Right forelimb (tissue), 1 donor: ENCODE measurements at places on chromosomes 6 and 20.

DNA sequence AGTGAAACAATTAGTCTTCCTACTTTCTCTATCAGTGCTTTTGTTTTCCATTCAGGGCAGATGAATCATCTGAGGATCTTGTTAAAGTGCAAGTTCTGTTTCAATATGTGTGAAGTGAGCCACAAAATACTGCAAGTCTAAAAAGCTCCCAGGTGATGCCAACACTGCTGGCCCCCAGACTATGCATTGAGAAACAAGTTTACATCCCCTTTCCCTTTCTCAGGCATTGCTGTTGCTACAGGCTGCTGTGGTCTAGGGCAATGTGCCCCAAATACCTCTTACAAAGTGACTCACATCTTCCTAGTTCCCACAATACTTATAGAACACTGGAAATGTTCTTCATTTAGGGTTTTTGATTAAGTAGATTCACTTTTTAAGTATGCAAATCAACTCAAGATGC is 31.8 kb downstream of the ABRACL start:
- DNase-seq: no peak

- DNase-seq: no peak
Measured at GRCh38 chr6:117465691-117466090, 16.8 kb upstream of the DCBLD1 start.

DNA sequence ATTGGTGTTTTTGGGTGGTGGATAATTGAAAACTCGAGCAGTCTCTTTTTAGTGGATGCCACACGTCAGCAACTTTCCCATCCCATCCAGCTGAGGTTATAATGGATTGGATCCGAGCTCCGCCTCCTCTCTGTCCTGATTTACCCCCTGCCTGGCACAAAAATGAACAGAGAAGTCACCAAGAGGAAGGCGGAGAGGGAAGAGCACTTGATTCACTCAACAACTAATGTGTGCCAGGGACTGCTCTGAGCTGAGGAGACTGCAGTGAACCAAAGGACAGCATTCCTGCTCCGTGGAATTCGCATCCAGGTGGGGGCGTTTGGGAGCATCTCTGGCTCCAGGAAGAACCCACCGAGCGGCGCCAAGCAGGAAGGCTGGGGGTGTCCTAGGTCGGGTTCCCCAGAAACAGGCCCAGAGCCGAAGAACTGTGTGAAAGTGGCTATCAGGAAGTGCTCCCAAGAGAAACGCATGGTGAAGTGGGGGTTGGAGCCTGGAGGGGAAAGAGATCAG is 95.8 kb upstream of the NAA20 start:
- DNase-seq: no peak

DNA sequence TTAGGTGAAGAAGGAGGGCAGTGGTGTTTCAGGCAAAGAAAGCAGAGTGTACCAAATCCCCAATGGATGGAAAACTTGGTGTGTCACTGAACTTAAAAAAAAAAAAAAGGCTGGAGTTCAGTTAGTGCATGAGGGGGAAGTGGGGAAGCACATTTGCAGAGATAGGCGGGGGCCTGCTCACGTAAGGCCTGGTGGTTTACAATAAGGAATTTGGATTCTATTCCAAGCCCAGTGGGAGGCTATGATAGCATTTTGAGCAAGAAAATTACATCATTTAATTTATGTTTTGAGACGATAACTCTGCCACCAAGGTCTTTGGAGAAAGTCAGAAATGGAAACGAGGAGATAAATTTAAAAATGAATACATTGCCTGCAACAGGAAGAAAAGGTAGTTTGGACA is 225.5 kb downstream of the EYA4 start:
- no peak for DNase-seq

DNA sequence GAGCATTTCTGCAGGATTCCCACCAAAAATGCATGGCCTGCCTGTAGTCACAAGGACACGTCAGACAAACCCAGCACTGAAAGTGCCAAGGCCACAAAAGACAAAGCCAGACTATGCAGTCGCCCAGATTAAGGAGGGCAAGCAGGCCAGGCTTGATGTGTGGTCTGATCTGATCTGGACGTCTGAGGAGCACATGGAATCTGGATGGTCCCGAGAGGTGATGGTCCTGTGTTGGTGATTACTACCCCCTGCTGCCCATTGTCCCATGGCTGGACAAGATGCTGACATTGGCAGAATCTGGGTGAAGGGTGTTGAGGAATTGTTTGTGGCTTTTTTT is 17.1 kb downstream of the NPEPL1 start:
- DNase-seq: no peak

- DNase-seq: no peak
Measured at GRCh38 chr6:55069132-55069781, 105.1 kb upstream of the HCRTR2 start.

DNA sequence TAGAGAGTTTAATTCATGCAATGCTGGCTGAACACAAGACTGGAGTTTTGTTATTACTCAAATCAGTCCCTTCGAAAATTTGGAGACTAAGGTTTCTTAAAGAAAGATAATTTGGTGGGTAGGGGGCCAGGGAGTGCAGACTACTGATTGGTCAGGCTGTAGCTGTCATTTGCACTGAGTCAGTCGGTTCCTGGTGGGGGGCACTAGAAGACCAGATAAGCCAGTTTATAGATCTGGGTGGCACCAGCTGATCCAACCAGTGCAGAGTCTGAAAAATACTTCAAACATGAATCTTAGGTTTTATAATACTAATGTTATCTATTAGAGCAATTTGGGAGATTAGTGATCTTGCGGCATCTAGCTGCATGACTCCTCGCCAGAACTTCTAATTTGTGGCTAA is 530.7 kb downstream of the NKAIN2 start:
- no peak for DNase-seq

DNA sequence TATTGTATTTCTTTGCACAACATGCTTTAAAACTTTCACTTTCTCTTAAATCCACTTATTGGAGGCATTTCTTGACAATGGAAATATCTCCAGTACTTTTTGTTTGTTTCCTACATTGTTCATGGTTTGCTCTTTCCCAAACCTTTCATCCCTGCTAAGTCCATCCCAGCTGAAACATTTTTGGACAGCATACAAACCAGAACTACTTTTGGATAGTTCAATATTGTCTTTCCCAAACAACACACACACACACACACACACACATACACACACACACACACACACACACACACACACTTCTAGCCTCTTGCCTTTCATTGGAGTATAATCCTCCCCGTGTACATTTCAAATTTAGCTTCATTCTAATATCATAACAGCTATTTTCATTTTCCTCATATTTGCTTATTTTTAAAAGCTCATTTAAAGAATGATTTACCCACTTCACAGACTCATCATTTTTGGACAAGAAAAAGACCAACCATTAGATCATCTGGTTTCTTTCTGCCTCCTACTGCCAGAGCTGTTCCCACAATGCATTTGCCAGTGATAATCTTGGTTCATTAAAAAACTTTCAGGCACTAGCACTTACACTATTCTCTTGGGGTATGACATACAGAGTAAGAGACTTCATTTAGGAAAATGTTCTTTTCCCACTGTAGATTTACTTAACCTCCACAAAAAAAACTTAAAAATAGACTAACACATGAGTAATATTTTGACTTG is 248.1 kb downstream of the CD109 start:
- no peak for DNase-seq
